Activated naive CD4-positive, alpha-beta T cell (primary cell): ENCODE measurements at places on chromosomes 7 and 10.

DNA sequence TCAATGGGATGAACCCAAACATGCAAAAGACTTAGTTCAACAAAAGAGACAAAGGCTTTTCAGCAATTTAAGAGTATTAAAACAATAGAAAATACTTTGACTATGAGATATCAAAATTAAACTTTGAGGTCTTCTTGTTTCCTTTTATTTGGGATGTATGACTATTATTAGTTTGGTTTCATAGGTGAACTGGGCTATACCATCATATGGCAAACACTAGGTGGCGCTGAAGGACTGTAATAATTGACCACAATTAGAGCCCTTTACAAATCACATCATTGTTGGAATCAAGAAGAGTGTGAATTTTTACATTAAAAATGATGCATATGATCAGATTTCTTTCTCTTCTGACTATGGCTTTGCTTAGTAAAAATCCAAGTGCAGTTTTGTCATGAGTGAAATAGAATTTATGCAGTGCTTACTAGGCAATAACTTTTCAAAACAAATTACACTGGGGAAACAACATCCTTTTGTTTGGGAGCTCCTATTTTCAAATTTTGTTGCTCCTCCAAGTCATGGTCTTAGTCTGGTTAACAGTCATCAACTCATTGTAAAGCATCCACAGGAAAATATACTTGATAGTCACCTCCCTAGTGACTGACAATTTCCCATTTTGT is 14.7 kb upstream of the NXPH1 start:
- no peak for DNase-seq

DNA sequence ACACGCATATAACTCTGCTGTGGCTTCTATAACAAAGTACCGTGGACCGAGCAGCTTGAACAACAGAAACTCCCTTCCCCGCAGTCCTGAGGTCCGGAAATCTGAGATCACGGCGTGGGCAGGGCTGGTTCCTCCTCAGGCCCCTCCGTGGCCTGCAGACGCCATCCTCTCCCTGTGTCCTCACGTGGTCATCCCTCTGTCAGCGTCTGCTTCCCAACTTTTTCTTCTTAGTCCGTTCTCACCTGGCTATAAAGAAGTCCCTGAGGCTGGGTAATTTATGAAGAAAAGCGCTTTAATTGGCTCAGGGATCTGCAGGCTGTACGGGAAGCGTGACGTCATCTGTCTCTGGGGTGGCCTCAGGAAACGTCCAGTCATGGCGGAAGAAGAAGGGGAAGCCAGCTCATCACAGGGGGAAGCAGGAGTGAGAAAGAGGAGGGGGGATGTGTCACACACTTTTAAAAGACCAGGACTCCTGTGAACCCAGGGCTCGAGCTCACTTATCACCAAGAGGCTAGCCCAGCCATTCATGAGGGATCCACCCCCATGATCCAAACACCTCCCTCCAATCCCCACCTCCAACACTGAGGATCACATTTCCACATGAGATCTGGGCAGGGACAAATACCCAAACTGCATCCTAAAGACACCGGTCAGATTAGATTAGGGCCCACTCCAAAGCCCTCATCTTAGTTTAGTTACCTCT is 91.2 kb upstream of the INSIG1 start:
- DNase-seq, result no peak

GRCh38 chr7:2812831-2813230 is 31.3 kb downstream of the GNA12 start:
- DNase-seq, result no peak

- no peak for DNase-seq
Observed at GRCh38 chr10:71367271-71367670, 29.4 kb upstream of the CDH23 start.

GRCh38 chr10:124484661-124485060 is 23.0 kb downstream of the LHPP start:
- DNase-seq, result no peak

DNA sequence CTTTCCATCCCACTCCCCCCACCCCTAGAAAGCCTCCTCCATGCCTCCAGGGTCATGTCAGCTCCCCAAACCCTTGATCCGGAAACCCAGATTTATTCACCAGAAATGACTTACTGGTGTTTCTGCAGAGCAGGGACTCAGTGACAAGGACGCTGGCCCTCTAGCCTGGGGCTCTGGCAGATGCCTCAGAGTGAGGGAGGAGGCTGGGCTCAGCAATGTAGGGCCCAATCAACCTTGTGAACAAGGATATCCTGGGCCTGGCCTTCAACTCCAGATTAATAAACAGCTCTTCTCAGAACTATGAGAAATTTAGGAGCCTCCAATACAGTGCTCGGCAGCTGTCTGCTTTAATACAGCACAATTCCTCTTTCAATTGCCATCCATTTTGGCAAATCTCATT is at the start of gene MBL2:
Gene MBL2, minus strand, starts transcription at position 162 of the 400 bp plus-strand sequence. CDS start 1,149 bp downstream, outside the sequence.
- DNase-seq, result no peak

- DNase-seq, result no peak
Observed at GRCh38 chr10:48603421-48604038, 1.3 kb downstream of the ARHGAP22 start.

GRCh38 chr7:18289788-18290187 is 205.8 kb upstream of the HDAC9 start:
- DNase-seq, result no peak

- no peak for DNase-seq
Observed at GRCh38 chr7:5231811-5232484, 41.9 kb downstream of the WIPI2 start.

- no peak for DNase-seq
Observed at GRCh38 chr10:19825700-19826099, 9.5 kb downstream of the PLXDC2 start.

DNA sequence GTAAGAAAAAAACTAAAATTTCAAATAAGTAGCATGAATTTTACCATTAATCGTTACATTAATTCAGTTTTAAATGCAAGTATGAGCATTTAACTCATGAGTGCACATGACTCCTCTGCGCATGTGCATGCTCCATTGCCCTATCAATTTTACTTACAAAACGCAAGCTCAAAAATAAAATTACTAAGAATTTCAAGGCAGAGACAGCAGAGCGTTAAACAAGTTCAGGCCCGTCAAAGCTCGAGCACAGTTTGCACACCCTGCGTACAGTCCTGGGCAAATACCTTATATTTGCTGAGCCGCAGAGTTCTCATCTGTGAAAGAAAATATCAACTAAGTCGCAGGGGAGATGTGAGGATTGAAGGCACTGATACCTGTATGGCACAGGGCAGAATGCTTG is 373.6 kb downstream of the BBS9 start:
- DNase-seq, result no peak

DNA sequence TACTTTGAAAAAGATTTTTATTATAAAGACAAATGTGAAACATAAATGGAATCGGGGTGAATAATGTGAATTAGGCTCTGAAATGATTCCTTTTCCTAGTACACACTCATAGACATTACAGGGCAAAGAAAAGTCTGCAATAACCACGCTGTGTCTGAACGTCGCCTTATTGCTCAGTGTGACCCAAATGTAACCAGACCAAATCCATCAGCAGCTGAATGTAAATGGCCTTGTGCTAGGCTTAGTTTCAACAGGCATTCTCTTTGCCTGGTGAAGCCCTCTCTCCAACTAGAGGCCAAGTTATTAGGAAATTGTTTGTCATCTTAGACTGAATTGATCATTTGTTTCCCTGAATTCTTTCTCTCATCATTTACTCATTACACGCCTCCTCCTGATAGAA is 225.5 kb downstream of the CHCHD3 start:
- no peak for DNase-seq

GRCh38 chr10:11522821-11523245 is 88.6 kb downstream of the USP6NL start:
- DNase-seq, result no peak

- DNase-seq, result no peak
Observed at GRCh38 chr7:158963771-158964241, 107.4 kb downstream of the DYNC2I1 start.

- DNase-seq, result no peak
Observed at GRCh38 chr7:36855330-36855729, 131.0 kb upstream of the AOAH start.
